Omental fat pad (tissue), 4 donors: ENCODE measurements at places on chromosomes 2 and 18. TPM values are rescaled to one million over a fixed set of nuclear protein-coding genes. Genes with fewer than 3 reads are reported as not detected.

Gene ALK
- 0.44 TPM for total RNA-seq

Gene DNER
- total RNA-seq: 9.3 TPM

Gene UGT1A6
- total RNA-seq: not detected

Gene C2orf72
- not detected for total RNA-seq

Gene MBOAT2
- 12.6 TPM for total RNA-seq

Gene CPO
- 2.0 TPM for total RNA-seq

Gene C2orf15
- total RNA-seq: 0.69 TPM

DNA sequence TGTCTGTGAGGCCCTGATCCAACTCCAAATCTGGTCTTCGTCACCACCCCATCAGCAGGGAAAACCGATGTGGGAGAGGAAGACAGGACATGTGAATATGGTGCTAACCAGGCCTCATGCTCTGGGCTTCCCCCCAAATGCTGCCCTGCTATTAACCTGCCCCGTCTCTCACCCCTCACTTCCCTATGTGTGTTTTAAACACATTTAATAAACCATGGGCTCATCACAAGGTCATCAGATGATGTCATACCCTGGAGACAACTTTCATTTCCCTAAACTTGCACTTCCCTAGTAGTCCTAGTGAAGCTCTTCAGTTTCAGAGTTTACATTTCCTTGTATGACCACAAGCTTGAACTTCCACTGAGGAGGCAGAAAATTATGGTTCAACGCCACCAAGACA is 49.9 kb downstream of the CD8B2 start:
- DNase-seq: no peak

GRCh38 chr18:67432806-67433205 is 83.7 kb downstream of the DSEL start:
- no peak for DNase-seq

GRCh38 chr2:12223732-12224131 is 477.3 kb downstream of the LPIN1 start:
- DNase-seq: no peak

GRCh38 chr18:43322132-43322531 is 44.8 kb upstream of the SYT4 start:
- DNase-seq: no peak

DNA sequence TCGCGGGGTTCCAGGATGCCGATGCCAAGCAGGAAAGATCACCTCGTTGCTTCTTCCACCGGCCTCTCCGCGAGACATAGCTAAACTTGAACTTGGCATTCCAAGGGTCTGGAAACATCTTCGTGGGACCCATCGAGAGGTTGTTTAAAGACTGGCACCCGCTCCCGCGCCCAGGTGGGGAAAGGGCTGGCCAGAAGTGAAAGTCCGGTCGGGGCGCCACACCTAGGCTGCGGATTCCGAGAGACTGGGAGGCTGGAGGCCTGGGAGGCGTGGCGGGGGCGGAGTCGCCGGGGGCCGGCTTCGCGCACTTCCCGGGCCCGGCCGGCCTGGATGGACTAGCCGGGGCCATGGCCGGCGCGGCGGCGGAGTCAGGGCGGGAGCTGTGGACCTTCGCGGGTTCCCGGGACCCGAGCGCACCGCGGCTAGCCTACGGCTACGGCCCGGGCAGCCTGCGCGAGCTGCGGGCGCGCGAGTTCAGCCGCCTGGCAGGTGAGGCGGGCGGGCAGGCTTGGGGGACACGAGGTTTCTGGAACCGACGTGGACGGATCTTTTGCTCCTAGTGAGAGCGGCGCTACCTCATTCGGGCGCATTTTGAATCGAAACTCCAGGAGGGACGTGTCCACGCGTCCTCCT is at the start of gene MOCOS:
MOCOS (plus strand) TSS at position 305 of the 633 bp plus-strand sequence; CDS start at position 348, 43 bp downstream.
- DNase-seq: peak; percentile 33

- DNase-seq: no peak
Measured at GRCh38 chr18:14767474-14767873, 19.5 kb downstream of the ANKRD30B start.

- no peak for DNase-seq
Measured at GRCh38 chr2:223815186-223815883, 22.0 kb downstream of the AP1S3 start.

- DNase-seq: no peak
Measured at GRCh38 chr18:79513381-79514081, 117.8 kb downstream of the NFATC1 start.

DNA sequence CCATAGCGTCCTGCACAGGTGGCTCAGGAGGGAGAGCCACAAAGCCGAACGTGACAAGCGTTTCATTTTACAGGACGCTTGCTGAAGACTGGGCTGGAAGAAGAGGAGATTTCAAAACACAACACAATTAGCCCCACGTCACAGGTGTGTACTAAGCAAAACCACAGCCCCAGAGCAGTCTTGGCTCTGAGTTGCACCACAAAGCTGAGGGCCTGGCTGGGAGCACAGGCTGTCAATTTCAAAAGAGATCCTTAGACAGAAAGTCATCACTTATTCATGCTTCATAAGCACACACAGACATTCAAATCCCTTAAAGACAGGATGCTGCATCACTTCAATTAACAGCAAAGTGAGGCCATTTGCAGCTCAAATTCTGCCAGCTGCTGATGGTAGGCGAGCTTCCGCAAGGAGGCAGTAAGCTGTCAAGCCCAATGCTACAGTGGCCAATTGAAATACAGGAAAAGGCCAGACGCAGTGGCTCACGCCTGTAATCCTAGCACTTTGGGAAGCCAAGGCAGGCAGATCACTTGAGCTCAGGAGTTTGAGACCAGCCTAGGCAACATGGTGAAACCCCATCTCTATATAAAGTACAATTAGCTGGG is 79.6 kb downstream of the SKA1 start:
- DNase-seq: no peak

DNA sequence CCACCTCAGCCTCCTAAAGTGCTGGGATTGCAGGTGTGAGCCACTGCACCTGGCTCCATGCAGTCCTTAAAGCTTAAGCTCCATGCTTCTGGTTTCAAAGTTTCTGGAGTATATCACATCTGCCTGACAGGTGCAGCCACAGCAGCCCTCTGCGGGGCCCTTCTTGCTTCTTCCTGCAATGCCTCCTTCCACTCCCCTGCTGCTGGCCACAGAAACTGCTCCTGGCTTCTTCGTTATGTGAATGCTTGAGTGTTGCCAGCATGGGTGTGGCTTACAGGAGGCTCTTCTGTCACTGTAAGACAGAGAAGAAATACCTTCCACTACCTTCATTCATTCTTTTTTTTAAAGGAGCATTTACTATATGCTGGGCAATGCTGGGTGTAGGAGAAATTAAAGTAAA is 10.1 kb upstream of the CCBE1 start:
- DNase-seq: no peak

GRCh38 chr2:148982282-148982681 is 56.2 kb upstream of the LYPD6B start:
- no peak for DNase-seq

- DNase-seq: no peak
Measured at GRCh38 chr2:11224887-11225286, 69.6 kb downstream of the SLC66A3 start.

GRCh38 chr2:176766005-176766404 is 446.6 kb upstream of the HNRNPA3 start:
- no peak for DNase-seq

- DNase-seq: no peak
Measured at GRCh38 chr2:98592565-98592964, 15.7 kb downstream of the COA5 start.

DNA sequence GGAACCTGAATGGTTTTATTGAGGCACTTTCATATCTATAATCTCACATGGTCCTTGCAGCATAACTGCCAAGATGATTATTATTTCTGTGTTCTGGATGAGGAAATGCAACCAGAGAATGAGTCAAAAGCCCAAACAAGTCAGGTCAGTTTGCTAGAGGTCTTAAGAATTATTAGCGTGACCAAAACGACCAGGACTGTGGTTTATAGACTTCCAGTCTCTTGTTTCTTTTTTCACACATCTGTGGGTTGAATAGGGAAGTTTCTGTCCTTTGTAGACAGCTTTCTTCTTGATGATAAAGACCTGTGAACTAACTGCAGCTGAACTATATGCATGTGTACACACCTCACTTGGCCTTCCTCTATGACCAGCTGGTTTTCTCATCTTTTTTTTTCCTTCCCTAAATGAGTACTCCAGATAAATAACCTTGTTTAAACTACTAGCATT is 13.9 kb downstream of the ADAM23 start:
- no peak for DNase-seq

DNA sequence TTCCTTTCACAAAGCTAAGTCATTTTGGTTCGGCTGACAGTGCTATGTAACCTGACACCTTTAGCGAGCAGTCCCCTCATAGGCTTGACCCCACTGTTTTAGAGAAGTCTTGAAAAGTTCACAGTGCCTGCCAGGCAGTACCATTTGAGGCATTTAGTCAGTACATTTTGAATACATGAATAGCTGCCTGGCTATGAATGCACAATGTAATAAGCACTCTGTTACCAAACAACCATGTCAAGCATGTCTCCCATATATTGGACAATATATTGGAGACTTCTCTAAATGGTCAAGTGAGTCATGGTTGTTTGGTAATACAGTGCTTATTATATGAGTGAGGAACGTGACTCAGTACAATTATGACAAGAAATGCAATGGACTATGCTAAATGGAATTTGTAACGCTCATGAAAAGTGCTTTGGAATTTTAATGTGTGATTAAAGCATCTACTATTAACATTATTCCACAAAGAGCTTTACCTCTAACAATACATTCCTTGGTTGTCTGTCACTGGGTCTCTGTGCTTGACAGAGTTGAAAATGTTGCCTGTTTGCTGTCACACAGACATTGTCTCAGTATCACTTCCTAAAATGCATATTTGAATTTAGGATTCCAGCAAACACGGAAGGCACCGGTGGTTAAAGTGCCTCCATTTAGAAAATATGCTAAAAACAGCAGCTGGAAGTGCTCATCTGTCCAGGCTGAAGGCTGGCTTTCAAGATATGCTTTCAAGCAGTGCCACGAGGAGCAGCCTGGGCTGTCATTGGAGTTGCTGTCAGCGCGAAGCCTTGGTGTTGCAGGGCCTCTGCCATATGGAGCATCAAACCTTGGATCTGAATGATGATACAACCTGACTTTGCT is 458.6 kb downstream of the FBXO15 start:
- no peak for DNase-seq

- no peak for DNase-seq
Measured at GRCh38 chr2:201813996-201814760, 7.8 kb downstream of the CDK15 start.

- no peak for DNase-seq
Measured at GRCh38 chr2:65599693-65600092, 167.3 kb upstream of the SPRED2 start.

GRCh38 chr18:26483633-26484032 is 64.7 kb downstream of the KCTD1 start:
- no peak for DNase-seq

GRCh38 chr2:61419570-61419969 is 51.3 kb downstream of the USP34 start:
- no peak for DNase-seq

GRCh38 chr2:167190053-167190452 is 301.8 kb downstream of the XIRP2 start:
- DNase-seq: no peak
